ENCODE measurements at places on chromosomes 3 and 15.
A peak's percentile ranks its signal among the peaks of the same experiment; 100 is the strongest.

GRCh38 chr15:66566963-66567531, 1.2 kb upstream of the LCTL start:
- DNase-seq, result peak; percentile 92

DNA sequence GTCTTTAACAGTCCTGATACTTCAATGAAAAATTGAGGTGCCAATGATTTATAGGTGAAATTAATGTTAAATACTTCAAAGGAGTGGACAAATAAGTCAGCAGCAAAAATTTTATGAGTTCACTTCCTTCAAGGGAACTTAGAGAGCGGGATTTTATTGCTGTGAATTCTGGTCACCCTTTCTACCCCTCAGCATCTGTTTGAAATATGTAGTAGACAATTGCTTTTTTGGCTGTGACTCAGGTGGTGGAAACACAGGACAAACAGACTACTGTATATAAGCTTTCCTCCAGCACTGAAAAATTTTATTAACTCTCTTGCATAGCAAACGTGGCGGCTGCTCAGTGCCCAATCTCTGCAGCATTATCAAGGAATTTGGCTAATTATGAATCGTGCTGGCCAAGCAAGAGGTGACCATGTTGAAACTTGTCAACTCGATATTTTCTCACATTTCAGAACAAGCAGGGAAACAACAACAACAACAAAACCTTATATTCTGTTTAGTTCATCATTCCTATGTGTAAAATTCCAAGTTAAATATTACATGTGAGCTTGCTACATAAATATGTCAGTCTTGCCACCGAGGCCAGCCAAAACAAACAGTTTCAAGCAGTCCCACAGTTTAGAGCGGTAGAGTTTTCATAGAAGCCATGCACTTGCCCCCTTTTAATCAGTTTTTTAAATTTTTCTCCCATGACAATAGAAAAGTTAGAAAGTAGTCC, 420.2 kb downstream of the FOXP1 start:
- DNase-seq, result no peak

- DNase-seq, result no peak
Observed at GRCh38 chr3:79002465-79003372, 765.1 kb downstream of the ROBO1 start.

DNA sequence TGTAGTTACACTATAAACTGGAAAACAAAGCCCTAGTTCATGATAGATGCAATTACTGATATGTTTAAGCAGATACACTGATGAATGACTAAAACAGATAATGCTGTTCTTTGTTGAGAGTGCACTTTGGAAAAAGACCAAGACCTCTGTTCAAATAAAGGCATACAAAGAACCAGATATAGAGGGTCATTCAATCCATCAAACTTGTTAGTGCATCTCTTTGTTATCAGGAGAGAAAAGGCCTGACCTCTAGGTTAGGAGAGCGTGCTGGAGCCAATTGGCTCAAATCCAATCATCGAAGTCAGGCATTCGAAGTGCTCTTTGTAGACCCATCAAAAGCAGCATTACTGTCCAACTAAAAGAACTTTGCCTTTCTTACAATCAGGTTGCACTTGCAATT, 124.2 kb downstream of the TFG start:
- no peak for DNase-seq

DNA sequence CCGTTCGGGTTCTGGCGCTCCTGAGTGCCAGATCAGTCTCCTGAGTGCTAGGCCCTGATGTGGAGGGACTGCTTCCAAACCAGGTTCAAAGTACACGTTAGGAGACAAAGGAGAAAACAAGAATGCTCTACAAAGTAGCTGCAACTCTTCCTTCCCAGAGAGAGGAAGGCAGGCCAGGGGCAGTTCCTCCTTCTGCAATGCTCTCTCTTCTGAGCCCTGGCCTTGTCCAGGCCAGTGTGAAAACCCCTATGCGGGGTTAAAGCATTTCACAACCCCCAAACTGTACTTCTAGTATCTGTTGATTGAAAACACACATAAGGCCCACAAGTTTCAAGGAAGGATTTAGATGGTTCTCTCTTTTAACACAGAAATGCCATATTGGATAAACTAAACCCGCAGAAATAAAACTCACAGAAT, 9.7 kb upstream of the CALML4 start:
- no peak for DNase-seq

DNA sequence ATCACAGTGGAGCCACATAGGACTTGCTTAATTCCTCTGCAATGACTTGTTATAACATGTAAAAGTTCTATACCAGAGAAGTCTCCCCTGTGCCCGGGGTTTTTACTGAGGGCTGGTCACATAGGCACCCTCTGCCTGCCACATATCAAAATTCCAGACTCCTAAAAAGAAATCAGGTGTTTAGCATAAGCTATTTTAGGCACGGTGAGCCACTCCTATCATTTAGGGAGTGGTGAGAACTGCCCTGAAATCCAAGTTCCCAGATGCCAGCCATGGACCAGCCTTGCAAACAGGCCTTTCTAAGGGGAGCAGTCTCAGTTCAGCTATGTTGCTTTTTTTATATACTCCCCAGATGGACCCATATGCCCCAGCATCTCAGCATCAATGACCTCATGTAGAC, 130.3 kb downstream of the THSD4 start:
- DNase-seq, result no peak

DNA sequence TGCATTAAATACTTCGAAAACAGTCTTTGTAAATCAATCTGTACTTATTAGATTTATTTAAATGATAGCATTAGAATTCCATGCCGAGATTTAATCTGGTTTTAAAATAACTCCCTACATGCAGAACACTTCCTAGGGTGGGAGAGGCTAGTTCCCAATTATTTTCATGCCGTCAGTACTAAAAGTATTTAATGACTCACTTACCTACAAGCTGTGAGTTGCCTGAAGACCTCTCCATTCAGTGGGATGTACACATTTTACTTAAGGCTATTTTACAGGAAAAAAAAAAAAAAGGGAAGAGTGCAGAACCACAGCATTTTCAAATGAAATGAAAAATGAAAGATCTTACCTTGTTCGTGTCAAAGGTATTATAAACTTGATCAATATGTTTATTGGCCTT, 469 bp downstream of the GUCA1C start:
- DNase-seq, result no peak

- DNase-seq, result peak; percentile 94
Observed at GRCh38 chr3:194369522-194370279, at the start of gene LRRC15. Gene LRRC15 (minus strand): TSS chr3:194369743. CDS start chr3:194361043, 8,700 bp downstream.

DNA sequence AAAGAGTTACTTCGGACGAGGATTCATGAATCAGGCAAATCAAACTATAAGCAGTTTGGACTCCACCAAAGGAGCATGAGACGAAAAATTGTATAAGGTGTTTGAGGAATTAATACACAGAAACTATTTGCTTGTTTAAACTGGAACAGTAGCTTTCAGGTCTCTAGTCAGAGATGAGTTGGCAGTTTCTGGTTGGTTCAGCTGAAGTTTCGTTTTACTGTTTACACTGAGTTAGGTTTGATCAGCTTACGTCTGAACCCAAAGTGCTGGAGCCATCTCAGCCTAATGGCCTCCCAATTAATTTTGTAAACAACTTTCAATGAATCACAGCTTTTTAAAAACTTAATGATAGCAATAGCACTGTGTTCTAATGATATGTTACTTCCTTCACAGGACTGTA, 703.7 kb downstream of the NLGN1 start:
- DNase-seq, result no peak

- DNase-seq, result no peak
Observed at GRCh38 chr15:40340038-40340739, 550 bp downstream of the CCDC9B start.

DNA sequence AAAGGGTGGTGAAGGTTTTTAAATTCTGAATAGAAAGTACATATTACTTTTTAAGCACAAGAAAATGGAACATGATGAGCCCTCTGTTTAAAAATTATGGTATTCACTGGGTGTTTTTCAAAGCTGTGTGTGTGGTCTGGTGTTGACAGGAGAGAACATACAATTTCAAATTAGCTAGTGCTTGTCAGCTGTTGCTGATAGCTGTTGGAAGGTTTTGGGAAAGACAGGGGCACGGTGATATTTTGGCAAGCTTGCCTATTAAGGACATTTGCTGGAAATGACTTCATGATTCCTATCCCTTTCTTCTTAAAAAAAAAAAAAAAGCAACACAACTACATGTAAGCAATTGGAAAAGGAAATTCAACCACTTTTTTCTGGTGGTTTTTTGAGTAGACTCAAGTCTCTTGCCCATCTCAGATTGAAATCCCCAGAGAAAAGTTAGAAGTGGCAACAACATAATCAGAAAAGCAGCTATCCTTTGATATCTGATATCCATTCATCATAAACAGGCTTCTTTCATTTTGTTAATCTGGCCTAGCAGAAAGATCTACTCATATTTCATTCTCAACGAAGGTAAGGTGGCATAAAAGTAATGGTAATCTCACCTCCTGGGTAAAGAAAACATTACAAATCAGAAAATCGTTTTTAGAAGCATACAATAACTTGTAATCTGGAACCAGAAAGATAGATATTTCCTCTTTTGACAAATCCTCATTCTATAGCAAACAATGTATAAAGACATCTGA, 130.0 kb downstream of the RBMS3 start:
- no peak for DNase-seq

GRCh38 chr15:29613951-29614382, 208.3 kb downstream of the TJP1 start:
- DNase-seq, result no peak

DNA sequence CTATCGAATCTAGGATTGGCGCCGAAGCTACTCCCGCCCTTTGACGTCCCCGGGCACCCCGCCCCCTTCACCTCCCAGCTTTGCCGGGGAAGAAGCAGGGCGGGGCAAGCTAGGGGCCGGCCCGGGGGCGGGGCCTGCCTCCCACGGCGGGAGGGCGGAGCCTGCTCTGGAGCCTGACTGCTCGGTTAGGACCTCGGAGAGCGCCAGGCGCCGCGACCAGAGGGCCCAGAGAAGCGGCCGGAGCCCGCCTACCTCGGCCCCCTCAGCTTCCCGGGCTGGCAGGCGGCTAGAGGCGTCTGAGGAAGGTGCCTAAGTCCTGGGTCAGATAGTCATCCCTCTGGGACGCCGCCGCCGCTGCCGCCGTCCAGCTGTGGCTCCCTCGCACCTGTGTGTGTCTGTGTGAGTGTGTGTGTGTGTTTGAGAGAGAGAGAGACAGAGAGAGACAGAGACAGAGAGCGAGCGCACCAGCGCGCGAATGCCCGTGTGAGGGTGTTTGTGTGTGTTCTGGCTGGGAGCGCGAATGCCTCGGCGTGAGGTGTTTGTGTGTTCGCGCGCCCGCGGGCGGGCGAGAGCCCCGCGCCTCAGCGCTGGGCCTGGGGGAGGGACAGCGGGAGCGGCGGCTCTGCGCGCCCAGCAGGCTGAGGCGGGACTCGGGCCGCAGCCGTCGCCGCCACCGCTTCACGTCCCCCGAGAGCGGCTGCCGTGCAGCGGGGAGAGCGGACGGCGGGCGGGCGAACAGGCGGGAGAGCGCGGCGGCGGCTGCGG, at the start of gene STXBP5L:
TSS of gene STXBP5L (plus strand) at position 176 of the 765 bp plus-strand sequence. CDS start 1,374 bp downstream, outside the sequence.
- DNase-seq, result peak; percentile 98

- DNase-seq, result peak; percentile 83
Observed at GRCh38 chr15:82044373-82045178, 1.2 kb downstream of the MEX3B start.

GRCh38 chr3:122774564-122774963, 19.1 kb downstream of the HSPBAP1 start:
- DNase-seq, result peak; percentile 74

DNA sequence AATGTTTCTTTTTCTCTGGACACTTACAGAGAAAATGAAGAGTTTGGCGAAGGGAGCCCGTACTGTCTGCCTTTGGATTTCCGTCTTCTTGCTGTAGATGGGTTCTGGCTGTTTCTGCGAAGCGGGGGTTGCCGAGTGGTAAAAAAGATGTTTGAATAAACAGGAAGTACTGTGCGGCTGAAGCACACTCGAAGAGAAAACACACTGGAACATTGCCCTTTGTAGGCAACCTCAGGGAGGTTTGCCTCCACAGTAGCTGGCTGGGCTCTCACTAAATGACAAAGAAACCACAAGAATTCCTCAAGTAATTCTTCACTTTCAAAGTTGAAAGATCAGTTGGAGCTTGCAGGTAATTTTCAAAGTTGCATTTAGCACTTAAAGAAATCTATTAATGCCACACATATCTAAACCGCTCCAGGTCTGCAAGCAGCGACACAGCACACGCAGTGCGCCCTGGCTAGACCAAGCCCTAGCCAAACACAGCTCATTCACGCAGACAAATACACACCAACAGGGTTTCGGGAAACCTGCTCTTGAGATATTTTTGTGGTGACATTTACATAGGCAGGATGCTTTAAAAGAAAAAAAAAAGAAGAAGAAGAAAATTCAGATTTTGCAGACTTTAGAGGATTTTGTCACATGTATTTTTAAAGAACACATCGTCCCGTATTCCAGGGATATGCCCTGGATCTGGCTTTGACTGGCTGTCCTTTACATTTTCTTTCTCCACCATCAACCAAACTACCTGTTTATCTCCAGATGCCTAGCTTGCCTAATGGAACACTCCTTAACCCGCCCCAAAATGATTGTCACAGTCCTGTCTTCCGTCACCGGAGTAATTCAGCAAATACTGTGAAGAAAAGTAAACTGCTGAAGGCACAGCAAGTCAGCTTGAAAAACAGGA, 452.8 kb downstream of the FOXP1 start:
- peak; percentile 88 for DNase-seq

DNA sequence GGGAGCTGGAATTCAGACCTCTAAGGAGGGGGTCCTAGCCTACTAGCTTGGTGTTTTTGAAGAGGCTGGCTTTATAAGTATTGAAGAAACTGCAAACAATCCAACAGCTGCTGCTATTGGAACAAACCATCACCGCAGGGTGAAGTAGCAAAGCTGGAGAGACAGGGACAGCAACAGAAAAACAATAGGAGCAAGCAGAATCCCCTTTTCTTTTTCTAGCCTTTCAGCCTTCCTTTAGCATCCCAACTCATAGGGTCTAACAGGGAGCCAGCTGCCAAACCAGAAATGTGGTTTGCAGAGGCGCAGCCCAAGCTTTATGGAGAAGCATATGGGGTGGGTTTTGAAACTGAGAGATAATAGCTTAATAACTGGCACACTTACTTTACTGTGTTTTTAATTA, 106.2 kb upstream of the CHMP2B start:
- no peak for DNase-seq

- no peak for DNase-seq
Observed at GRCh38 chr15:56736881-56737707, 3.8 kb upstream of the ZNF280D start.

GRCh38 chr15:99361545-99362185, 110.4 kb downstream of the LRRC28 start:
- no peak for DNase-seq

GRCh38 chr15:50358845-50359244, 3.8 kb upstream of the GABPB1 start:
- DNase-seq, result peak; percentile 63

DNA sequence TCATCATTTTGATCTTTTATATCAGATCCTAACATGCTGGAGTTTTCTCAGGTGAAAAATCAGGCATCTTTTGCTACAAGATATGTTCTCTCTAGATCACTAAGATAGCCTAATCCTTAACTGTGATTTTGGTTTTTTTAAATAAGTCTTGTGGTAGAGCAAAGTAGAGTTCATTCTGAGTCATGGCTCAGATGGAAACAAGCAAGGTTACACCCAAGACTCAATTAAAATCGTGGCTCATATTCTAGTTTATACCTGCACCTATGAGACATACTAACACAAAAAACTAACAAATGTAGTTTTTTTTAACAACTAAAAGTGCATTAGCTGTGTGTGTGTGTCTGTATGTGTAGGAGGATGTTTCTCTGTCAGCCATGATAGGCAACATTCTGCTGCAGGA, 428.2 kb downstream of the NLGN1 start:
- no peak for DNase-seq

- no peak for DNase-seq
Observed at GRCh38 chr15:74320352-74321247, 46.8 kb downstream of the CYP11A1 start.

- DNase-seq, result peak; percentile 59
Observed at GRCh38 chr3:159208050-159208449, 406.2 kb downstream of the MFSD1 start.

Data from islet precursor cell (in vitro differentiated cells).